Neural progenitor cell (in vitro differentiated cells): ENCODE measurements at places on chromosomes 3 and 15. TPM values are rescaled to one million over a fixed set of nuclear protein-coding genes. Genes with fewer than 3 reads are reported as not detected.

DNA sequence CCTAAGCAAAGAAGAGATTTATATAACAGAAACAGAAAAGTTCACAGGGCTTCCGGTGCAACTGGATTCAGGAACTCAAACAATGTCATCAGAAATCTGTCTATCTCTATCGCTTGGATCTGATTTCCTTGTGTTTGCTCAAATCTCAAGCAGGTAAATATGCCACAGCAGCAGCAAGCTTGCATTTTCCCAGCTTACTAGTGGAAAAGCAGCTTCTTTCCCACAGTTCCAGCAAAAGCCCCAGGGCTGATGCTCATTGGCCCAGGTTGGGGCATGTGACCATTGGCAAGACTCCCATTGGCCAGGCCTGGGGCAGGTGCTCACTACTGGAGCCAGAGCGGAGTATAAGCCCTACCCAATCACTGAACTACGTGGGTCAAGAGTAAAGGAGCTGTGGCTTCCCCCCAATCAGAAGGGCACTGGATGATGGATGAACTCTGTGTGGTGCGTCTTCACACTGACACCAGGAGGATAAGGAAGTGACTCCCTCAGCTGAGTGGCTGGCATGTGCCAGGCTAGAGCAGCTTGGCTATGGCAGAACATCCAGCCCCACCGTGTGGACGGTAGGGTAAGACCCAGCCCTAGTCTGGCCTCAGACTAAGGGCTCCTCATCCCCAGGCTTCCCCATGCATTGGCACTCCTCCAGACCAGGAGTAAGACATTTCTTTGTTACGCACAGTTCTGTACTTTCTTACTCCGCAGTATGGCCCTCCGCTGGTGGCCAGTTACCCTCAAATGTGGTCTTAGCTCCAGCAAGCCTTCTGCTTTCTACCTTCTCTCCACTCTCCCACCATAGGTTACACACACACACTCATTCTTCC, 13.1 kb upstream of the VIPR1 start:
- H3K36me3 ChIP-seq: no peaks in the 10 kb centered on the region
- no peak overlapping the region for H3K27ac ChIP-seq
- DNase-seq: no peak
- H3K4me3 ChIP-seq: no peak overlapping the region
- no peaks in the 10 kb centered on the region for H3K4me1 ChIP-seq

DNA sequence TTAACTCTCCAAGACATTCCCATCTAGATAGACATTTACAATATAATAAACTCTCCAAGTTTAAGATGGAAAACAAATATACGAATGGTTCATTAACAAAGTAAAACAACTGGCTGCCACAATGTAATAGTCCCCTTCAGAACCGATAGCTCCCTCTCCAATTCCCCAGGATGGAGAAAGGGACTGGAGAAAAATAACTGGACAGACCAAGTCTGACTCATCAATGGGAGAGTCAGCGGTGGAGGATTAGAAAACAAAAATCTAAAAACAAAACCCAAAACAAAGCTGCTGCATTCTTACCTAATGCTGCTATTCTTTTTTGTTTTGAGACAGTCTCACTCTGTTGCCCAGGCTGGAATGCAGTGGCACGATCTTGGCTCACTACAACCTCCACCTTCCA, 468.1 kb downstream of the SHQ1 start:
- H3K27me3 ChIP-seq: no peaks in the 10 kb centered on the region
- peak; percentile 17 for DNase-seq
- no peak overlapping the region for H3K27ac ChIP-seq
- H3K4me1 ChIP-seq: peaks cover 49% of the 10 kb centered on the region
- peaks cover 13% of the 10 kb centered on the region for H3K36me3 ChIP-seq
- no peak overlapping the region for H3K4me3 ChIP-seq

GRCh38 chr3:152375546-152375945, 106.8 kb downstream of the MBNL1 start:
- no peak overlapping the region for H3K27ac ChIP-seq
- H3K4me1 ChIP-seq: peaks cover 14% of the 10 kb centered on the region
- H3K4me3 ChIP-seq: no peak overlapping the region
- no peaks in the 10 kb centered on the region for H3K36me3 ChIP-seq
- DNase-seq: no peak

DNA sequence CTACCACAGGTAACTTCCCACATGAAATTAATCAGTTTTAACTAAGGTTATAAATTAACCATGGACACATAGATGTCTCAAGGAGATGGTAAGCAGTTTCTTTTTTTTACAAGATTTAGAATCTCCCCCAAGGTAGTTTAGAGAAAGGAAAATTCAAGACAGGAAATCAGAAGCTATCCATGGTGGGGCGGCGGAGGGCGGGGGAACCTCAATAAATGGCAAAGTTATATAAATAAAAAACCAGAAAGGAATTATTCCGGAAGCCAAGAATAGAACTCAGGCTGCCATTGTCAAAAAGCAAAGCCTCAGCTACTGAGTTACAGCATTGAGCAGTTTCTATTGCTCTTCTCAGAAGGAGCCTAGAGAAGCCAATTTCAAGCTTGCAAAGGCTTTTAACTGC, 172.1 kb upstream of the SMAD3 start:
- H3K4me3 ChIP-seq: no peak overlapping the region
- no peak for DNase-seq
- H3K4me1 ChIP-seq: no peaks in the 10 kb centered on the region

GRCh38 chr3:69080233-69080920, at the start of gene UBA3:
Gene UBA3, minus strand, starts transcription at chr3:69080365. Its CDS starts 12 bp downstream, at chr3:69080353.
- peak within 1 kb of the TSS; percentile 90 for H3K4me3 ChIP-seq
- peak within 1 kb of the TSS; percentile 66 for H3K27ac ChIP-seq
- H3K36me3 ChIP-seq: no peaks in the 10 kb centered on the region
- DNase-seq: peak; percentile 95
- H3K27me3 ChIP-seq: no peaks in the 10 kb centered on the region
- peaks cover 10% of the 10 kb centered on the region for H3K4me1 ChIP-seq

DNA sequence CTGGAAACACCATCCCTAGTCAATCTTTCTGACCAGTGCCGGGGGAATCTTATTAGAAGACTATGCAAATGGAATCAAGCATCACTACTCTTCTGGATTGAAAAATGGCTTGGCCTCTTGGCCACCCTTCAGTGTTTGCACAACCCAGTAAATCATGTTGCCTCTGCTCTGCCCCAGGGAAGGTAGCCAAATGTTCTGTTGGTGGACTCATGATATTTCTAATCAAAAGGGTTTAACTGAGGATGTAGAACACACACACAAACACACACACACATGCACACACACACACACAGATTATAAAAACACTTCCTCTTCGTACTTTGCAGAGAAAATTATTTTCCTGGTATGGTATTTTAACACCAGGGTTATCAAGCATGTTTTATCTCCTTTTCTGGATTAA, 7.9 kb downstream of the RBP2 start:
- DNase-seq: no peak
- no peak overlapping the region for H3K27ac ChIP-seq
- no peaks in the 10 kb centered on the region for H3K36me3 ChIP-seq
- no peak overlapping the region for H3K4me3 ChIP-seq

DNA sequence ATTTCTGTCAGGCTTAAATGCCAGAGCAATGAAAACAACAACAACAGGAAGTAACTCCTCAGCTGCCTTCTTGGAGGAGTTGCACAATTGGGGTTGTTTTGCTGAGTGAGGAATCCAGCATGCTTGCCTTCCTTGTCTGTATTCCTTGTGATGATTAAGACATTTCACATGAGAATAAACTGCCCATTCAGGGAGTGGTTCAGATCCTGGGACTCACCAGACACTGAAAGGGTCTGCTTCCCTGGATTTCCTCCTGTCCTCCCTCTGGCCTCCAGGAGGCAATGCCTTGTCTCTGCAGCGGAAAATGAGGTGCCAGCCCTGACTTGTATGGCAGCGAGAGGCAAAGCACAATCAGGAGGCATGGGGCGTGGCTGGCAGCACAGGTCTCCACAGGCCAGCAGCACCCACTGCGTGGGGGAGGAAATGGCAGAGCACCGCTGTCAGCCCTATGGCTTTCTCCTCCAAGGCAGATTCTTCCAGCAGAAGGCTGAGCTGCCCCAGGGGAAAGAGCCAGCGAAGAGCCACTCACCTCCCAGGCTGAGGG, 41.5 kb downstream of the RBP2 start:
- no peak overlapping the region for H3K4me3 ChIP-seq
- H3K4me1 ChIP-seq: no peaks in the 10 kb centered on the region
- no peaks in the 10 kb centered on the region for H3K27me3 ChIP-seq
- H3K27ac ChIP-seq: no peak overlapping the region
- no peak for DNase-seq

- peaks cover 3% of the 10 kb centered on the region for H3K4me1 ChIP-seq
- H3K4me3 ChIP-seq: no peak overlapping the region
- DNase-seq: no peak
- H3K36me3 ChIP-seq: no peaks in the 10 kb centered on the region
- no peaks in the 10 kb centered on the region for H3K27me3 ChIP-seq
Measured at GRCh38 chr3:183210341-183210740, 42.7 kb upstream of the B3GNT5 start.

SEMA6D gene
- 12.5 and 23.5 TPM in 2 replicates for total RNA-seq

ATP13A4 gene
- total RNA-seq: 0.32 and 0.40 TPM in 2 replicates

THUMPD3 gene
- total RNA-seq: 20.5 and 23.9 TPM in 2 replicates

ZNF662 gene
- total RNA-seq: not detected in 2 replicates
